ENCODE measurements at places on chromosomes 13 and 19.
A peak's percentile ranks its signal among the peaks of the same experiment; 100 is the strongest.

DNA sequence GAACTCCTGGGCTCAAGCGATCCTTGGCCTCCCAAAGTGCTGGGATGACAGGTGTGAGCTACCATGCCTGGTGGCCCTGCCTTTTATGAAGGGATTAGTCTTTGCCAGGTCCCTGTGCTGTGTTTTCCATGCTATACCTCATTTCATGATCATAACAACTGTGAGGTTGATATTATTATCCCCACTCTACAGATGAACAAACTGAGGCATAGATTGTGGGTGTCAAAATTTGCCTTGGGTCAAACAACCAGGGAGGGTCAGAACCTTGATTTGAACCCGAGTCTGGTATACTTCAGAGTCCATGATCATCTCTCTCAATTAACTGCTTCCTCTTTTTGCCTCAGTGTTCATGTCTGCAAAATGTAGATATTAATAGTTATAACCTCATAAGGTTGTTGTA is 6.9 kb downstream of the PINLYP start:
- H3K36me3 ChIP-seq, result peaks cover 21% of the 10 kb centered on the region
- no peak for DNase-seq
- no peak overlapping the region for H3K27ac ChIP-seq

- no peaks in the 10 kb centered on the region for H3K36me3 ChIP-seq
- H3K27me3 ChIP-seq, result no peaks in the 10 kb centered on the region
These were observed 33.6 kb downstream of the AKAP11 start for GRCh38 chr13:42305503-42305902.

- no peaks in the 10 kb centered on the region for H3K36me3 ChIP-seq
- DNase-seq, result no peak
These were observed 277.2 kb downstream of the NALCN start for GRCh38 chr13:101139081-101139480.

- H3K36me3 ChIP-seq, result no peaks in the 10 kb centered on the region
- H3K4me3 ChIP-seq, result no peak overlapping the region
- no peak overlapping the region for H3K27ac ChIP-seq
- no peak for DNase-seq
- H3K27me3 ChIP-seq, result no peaks in the 10 kb centered on the region
These were observed 92.7 kb downstream of the AKAP11 start for GRCh38 chr13:42364613-42365000.

- no peak overlapping the region for H3K27ac ChIP-seq
- H3K36me3 ChIP-seq, result no peaks in the 10 kb centered on the region
- H3K27me3 ChIP-seq, result no peaks in the 10 kb centered on the region
- no peak for DNase-seq
These were observed 226.4 kb downstream of the COG6 start for GRCh38 chr13:39881887-39882286.

GRCh38 chr13:95222733-95223018 is 78.6 kb downstream of the ABCC4 start:
- no peak overlapping the region for H3K27ac ChIP-seq
- no peaks in the 10 kb centered on the region for H3K4me1 ChIP-seq
- no peak for DNase-seq
- no peaks in the 10 kb centered on the region for H3K36me3 ChIP-seq

DNA sequence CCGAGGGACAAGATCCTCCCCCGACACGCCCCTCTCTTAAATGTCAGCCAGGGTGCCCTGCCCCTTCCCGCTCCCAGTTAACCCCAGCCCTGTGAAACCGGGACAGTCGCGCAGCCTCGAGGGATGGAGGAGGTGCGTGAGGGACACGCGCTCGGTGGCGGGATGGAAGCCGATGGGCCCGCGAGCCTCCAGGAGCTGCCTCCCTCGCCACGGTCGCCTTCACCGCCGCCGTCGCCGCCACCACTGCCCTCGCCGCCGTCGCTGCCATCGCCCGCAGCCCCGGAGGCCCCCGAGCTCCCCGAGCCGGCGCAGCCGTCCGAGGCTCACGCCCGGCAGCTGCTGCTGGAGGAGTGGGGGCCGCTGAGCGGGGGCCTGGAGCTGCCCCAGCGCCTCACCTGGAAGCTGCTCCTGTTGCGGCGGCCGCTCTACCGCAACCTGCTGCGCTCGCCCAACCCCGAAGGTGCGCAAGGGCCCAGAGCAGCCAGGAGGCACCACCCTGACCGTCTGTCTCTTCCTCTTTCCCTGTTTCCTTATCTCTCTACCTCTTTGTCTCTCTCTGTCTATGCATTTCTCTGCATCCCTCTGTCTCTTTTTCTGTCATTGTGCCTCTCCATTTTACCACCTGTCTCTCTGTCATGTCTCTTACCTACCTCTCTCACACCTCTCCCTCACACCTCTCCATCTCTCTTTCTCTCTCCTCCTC is at the start of gene NCCRP1:
NCCRP1 (plus strand) TSS at position 105 of the 703 bp plus-strand sequence; CDS start at position 124, 19 bp downstream.
- peaks cover 13% of the 10 kb centered on the region for H3K4me1 ChIP-seq
- H3K27me3 ChIP-seq, result peaks cover 78% of the 10 kb centered on the region
- H3K4me3 ChIP-seq, result peak within 1 kb of the TSS; percentile 53

DNA sequence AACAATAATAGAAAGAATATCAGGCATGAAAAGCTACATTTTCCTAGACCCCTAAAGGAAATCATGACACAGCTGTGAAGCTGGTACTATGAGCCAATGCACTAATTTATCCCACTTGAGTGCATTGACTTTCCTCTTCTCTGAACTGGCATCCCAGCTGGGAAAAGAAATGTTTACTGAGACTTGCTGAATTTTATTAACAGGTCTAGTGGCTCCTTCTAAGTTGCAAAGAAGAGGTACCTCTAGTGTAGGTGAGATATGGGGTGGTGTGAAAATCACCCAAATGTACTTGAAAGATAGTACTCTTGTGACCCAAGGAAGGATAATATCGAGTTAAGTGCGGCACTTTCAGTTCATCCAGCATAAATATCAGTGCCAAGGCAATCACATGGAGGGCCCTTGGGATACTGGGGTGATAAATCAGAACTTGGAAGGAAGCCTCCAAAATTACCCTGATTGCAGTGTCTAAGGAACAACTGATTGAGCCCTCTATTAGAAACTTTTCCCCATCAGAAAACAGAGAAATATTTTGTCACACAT is 369.2 kb downstream of the PCDH9 start:
- no peaks in the 10 kb centered on the region for H3K27me3 ChIP-seq
- no peaks in the 10 kb centered on the region for H3K4me1 ChIP-seq
- H3K4me3 ChIP-seq, result no peak overlapping the region
- no peak for DNase-seq
- H3K36me3 ChIP-seq, result no peaks in the 10 kb centered on the region

GRCh38 chr13:50357136-50357535 is 341.9 kb downstream of the KCNRG start:
- no peaks in the 10 kb centered on the region for H3K27me3 ChIP-seq
- H3K36me3 ChIP-seq, result no peaks in the 10 kb centered on the region
- DNase-seq, result no peak
- H3K27ac ChIP-seq, result no peak overlapping the region
- H3K4me3 ChIP-seq, result no peak overlapping the region

- H3K36me3 ChIP-seq, result no peaks in the 10 kb centered on the region
- no peak for DNase-seq
- peak overlapping the region; percentile 84 for H3K27ac ChIP-seq
- peaks cover 61% of the 10 kb centered on the region for H3K4me1 ChIP-seq
- H3K4me3 ChIP-seq, result peak overlapping the region; percentile 64
These were observed 568 bp downstream of the ATP11A start for GRCh38 chr13:112690283-112690929.

DNA sequence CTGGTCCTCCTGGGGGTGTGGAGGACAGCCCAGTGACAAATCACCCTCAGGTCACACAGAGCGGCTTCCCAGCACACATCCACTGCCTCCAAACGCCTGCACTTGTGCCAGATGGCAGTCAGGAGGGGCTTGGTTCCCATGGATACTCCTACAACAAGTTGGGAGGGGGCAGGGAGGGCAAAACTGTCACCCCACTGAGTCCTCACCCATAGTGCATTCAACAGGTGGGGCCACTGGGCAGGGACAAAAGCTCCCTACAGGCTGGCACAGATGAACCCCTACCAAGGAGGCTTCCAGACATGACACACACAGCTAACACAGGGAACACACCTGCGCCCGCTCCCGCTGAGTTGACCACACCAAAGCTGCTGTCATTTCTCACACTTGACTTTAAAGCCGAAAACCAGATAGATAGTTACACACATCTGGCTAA is 120.5 kb downstream of the STK24 start:
- no peak overlapping the region for H3K4me3 ChIP-seq
- H3K27me3 ChIP-seq, result no peaks in the 10 kb centered on the region
- H3K4me1 ChIP-seq, result peaks cover 39% of the 10 kb centered on the region
- no peak for DNase-seq
- peak overlapping the region; percentile 83 for H3K27ac ChIP-seq

DNA sequence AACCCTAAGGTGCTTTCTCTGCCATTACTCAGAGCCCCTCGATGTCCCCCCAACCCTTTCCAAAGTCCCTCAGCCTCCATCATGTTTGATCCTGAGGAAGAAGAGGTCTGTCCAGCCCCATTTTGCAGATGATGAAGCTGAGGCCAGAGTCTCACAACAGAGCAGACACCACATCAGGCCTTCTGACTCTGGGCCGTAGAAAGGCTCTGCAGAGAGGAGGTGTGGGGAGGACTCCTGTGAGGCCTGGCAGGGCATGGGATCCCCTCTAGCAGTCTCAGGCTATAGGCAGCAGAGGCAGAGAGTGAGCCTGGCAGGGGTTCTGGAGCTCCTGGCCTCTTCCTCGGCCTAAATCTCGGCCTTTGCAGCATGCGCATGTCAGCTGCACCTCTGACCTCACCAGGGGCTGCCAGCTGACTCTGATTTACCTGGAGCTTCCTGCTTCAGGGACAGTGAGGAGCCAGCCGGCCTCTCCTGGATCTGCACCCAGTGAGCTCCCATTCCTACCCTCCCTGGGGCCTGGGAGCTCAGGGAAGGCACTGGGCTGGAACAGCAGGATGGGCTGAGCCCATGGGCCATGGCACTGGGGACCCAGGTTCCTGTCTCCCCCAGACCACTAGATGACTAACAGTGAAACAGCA is 41.7 kb upstream of the VSTM2B start:
- H3K27me3 ChIP-seq, result no peaks in the 10 kb centered on the region
- H3K27ac ChIP-seq, result no peak overlapping the region
- H3K36me3 ChIP-seq, result no peaks in the 10 kb centered on the region
- H3K4me1 ChIP-seq, result no peaks in the 10 kb centered on the region

GRCh38 chr13:108574856-108575255 is 54.6 kb upstream of the MYO16 start:
- H3K4me1 ChIP-seq, result no peaks in the 10 kb centered on the region
- no peak overlapping the region for H3K4me3 ChIP-seq
- no peak for DNase-seq
- H3K27me3 ChIP-seq, result no peaks in the 10 kb centered on the region

GRCh38 chr13:85709072-85709471 is 90.1 kb downstream of the SLITRK6 start:
- no peak for DNase-seq
- H3K27ac ChIP-seq, result no peak overlapping the region
- no peak overlapping the region for H3K4me3 ChIP-seq
- H3K36me3 ChIP-seq, result no peaks in the 10 kb centered on the region
- H3K4me1 ChIP-seq, result no peaks in the 10 kb centered on the region
- no peaks in the 10 kb centered on the region for H3K27me3 ChIP-seq

GRCh38 chr13:98576200-98576945 is 534 bp downstream of the STK24 start:
- H3K4me1 ChIP-seq, result peaks cover 62% of the 10 kb centered on the region
- H3K4me3 ChIP-seq, result peak overlapping the region; percentile 98
- peak overlapping the region; percentile 99 for H3K27ac ChIP-seq
- no peaks in the 10 kb centered on the region for H3K27me3 ChIP-seq
- no peaks in the 10 kb centered on the region for H3K36me3 ChIP-seq
- DNase-seq, result no peak

- DNase-seq, result no peak
- no peaks in the 10 kb centered on the region for H3K27me3 ChIP-seq
- no peak overlapping the region for H3K27ac ChIP-seq
- no peaks in the 10 kb centered on the region for H3K36me3 ChIP-seq
- no peak overlapping the region for H3K4me3 ChIP-seq
- peaks cover 2% of the 10 kb centered on the region for H3K4me1 ChIP-seq
These were observed 9.6 kb downstream of the RPS16 start for GRCh38 chr19:39426170-39426569.

- no peak for DNase-seq
- peaks cover 5% of the 10 kb centered on the region for H3K27me3 ChIP-seq
- no peak within 1 kb of the TSS for H3K27ac ChIP-seq
- peak within 1 kb of the TSS; percentile 55 for H3K4me3 ChIP-seq
These were observed at the start of gene FXYD7 for GRCh38 chr19:35143231-35143715. Gene FXYD7, plus strand, starts transcription at chr19:35143255. Its CDS starts 79 bp downstream, at chr19:35143334.

DNA sequence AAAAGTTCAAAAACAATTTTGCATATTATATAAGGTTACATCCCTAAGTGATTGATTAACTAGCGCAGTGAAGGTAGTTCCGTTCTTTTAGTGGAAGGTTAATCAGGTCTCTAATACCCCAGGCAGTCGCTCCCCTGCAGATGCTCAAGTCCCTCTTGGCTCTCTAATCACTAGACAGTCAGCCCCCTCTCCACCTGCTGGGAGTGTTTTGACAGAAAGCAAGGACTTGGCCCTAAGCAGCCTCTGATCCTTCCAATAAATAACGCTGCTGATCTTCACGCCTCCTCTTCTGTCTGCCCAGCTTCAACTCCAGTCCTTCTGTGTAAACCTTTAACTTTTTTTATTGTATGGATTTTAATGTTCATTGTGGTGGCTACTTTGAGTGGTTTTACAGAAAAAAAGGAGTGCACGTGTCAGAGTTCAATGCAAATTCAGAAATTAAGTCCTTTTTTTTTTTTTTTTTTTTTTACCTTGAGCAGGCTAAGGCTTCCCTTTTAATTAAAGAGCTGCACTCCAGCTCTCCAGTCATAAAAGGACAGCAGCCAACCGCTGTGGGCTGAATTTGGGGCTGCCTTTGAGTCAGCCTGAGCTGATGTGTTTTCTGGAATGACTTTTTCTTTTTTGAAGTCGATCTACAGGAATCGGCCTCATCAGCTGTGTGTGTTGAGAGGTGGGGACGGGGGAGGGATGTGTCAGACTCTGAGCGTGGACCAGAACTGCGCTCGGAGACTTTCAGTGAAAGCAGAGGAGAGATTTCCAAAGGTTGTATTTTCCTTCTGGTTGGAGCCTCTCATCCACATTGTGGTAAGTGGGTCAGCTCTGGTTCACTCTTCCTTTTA is 33.8 kb upstream of the MYO16 start:
- no peaks in the 10 kb centered on the region for H3K36me3 ChIP-seq
- H3K27ac ChIP-seq, result no peak overlapping the region

DNA sequence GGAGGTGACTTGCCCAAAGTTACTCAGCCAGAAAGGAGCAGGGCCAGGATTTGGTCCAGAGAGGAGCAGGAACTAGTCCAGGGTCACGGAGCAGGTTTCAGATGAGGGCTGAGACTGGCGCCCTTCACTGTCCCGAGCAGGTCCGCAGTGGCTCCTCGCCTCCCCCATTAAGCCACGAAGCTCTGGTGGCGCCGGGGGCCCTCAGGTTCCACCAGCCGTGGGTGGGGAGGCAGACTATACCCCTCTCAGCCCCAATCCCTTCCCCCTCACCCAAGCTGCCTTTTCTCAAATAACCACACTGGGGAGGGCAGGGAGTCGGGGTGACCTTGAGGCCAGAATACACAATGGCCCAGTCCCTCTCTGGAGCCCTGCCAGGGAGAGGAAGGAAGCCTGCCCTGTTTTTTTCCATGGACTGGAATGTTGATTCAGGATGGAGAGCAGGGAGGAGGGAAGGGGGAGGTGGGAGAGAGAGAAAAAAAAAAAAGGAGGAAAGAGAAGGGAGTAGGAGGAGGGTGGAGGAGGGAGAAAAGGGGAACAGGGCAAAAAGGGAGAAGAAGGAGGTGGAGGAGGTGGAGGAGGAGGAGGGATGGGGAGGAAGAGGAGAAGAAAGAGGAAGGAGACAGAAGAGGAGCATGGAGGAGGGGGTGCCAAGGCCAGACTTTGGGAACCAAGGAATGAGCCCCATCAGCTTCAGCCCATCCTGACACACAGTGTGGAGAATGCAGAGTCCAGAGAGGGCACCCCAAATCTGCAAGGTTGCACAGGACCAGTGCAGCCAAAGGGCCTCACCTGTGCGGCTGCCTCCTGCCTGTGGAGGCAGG is 19.7 kb downstream of the CEACAM16 start:
- H3K4me3 ChIP-seq, result no peak overlapping the region
- peak overlapping the region; percentile 78 for H3K27ac ChIP-seq
- H3K36me3 ChIP-seq, result no peaks in the 10 kb centered on the region
- DNase-seq, result no peak
- H3K27me3 ChIP-seq, result no peaks in the 10 kb centered on the region
